GM12865 (cell line): ENCODE measurements at places on chromosomes 12 and 14.

GRCh38 chr12:16389594-16389993, 42.1 kb downstream of the MGST1 start:
- DNase-seq: no peak

- no peak for DNase-seq
Observed at GRCh38 chr14:84882830-84883229, 647.1 kb upstream of the FLRT2 start.

DNA sequence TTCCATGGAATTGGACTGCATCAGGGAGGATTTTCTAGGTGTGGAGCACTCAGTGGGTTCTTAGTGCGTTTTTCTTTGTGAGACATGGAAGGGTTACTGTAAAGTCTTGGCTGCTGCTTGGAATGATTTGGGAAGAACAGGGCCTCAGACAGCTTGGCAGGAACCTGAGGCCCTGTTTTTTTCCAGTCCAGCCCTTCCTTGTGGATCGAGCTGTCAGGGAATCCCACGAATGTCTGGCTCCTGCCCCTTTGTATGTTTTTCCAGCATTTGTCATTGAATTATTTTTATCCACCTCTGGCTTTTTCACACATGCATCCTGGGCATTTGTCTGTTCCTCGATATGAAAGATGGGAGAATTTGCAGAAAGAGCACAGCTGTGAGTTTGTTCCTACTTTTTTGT, 158.5 kb downstream of the TGFB3 start:
- DNase-seq: no peak

GRCh38 chr12:92396647-92397252, 251.1 kb upstream of the BTG1 start:
- no peak for DNase-seq

DNA sequence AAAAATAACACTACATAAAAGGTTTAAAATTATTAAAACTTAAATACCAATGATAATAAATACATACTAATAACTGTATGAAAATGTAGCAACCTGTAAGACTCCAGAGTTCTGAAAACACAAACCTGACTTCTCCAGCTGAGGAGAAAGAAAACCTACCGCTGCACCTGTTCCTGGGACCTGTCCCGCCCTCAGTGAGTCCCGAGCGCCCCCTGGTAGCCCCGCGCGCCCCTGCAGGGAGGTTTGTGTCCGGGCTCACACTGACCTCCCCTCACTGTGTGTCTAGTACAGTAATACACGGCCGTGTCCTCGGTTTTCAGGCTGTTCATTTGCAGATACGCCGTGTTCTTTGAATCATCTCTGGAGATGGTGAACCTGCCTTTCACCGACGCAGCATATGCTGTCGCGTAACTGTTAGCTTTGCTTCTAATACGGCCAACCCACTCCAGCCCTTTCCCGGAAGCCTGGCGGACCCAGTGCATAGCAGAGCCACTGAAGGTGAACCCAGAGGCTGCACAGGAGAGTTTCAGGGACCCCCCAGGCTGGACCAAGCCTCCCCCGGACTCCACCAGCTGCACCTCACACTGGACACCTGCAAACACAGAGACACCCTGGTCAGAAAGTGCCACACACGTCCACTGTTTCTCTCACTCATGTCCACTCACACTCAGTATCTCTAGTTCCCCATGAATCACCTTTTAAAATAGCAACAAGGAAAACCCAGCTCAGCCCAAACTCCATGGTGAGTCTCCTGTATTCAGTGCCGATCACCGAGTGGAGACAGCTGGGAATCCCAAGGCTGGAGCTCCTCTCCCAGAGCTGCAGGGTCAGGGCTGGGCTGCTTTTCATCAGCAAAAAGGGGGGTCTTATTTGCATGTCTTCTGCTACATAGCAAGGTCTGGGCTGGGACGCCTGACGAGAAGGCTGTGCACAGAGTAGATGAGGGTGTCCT, 1276.3 kb downstream of the TMEM121 start:
- DNase-seq: no peak

- DNase-seq: no peak
Observed at GRCh38 chr12:55720894-55721444, 776 bp downstream of the RDH5 start.

DNA sequence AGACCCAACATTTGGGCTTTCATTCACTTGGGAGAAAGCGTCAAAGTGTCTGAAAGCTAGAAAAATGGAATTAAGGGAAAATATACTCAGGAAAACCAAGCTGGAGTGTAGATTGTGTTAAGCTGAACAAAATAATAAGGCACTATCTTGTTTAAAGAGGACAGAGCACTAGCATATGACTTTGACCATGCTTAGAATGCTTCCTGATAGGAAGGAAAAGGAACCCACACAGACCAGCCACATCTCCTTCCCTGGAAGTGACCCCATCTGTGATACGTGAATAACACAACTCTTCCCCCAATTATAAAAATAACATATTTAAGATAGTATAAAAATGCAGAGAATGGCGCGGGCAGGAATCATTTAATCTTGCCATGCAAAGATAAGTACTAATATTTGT, 94.7 kb upstream of the BCL2L14 start:
- DNase-seq: no peak

DNA sequence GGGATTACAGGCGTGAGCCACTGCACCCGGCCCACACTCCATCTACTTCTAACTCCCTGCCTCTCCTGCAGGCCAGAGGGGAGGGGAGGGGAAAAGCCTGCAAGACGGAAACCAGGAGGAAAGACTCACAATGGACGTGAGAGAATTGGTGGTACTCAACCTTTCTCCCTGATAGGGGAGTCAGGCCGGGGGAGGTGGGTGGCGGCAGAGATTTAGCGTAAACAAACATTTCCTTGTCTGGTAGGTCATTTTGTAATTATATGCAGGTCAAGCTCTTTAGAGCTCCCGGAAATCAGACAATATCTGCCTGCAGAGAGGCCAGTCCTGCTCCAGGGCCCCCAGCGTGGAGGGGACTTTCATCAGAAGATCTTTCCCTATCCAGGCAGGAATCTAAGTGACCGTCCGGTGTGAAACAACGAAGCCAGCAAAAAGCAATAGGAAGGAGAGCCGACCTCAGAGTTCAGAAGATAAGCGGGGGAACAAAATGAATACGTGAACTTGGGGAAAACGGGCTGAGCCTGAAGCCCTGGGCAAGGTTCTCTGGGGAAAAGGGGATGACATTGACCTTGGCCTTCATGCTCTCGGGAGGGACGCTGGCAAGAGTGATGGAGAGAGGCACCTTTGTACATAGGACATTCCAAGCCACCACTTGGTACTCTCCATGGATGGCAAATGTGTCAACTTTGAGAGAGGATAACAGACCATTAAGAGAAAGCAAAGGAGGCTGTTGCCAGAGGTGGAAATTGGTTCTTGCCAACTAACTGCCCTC, 62.3 kb downstream of the SPRING1 start:
- DNase-seq: no peak

GRCh38 chr12:39586816-39587215, 32.8 kb downstream of the ABCD2 start:
- no peak for DNase-seq

- peak; percentile 61 for DNase-seq
Observed at GRCh38 chr14:90495357-90496276, 98.8 kb downstream of the CALM1 start.

GRCh38 chr12:113479590-113480335, 8.1 kb upstream of the LHX5 start:
- peak; percentile 21 for DNase-seq

- no peak for DNase-seq
Observed at GRCh38 chr14:23018107-23018506, 8.2 kb upstream of the C14orf93 start.
